ENCODE measurements at places on chromosomes 12 and 14.

GRCh38 chr12:73424484-73424883, 1113.2 kb upstream of the ATXN7L3B start:
- DNase-seq, result no peak

DNA sequence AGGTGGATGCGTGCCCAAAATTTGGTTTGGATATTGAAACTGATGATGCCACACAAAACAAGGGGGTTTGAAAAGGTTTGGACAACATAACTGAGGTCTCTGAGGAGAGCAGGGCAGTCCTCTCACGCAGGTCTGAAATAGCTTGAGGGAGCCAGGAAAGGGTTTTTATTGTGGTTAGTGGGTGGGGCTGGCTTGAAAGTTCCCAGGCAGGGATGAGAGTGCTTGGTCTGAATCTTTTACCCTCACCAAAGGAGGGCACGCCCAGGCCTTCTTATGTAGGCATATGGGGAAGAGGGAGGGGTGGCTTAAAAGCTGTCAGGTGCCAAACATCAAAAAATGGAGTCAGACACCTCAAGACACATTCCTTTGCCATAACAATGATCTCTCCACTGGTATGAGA, 493.1 kb upstream of the CCDC196 start:
- DNase-seq, result no peak

DNA sequence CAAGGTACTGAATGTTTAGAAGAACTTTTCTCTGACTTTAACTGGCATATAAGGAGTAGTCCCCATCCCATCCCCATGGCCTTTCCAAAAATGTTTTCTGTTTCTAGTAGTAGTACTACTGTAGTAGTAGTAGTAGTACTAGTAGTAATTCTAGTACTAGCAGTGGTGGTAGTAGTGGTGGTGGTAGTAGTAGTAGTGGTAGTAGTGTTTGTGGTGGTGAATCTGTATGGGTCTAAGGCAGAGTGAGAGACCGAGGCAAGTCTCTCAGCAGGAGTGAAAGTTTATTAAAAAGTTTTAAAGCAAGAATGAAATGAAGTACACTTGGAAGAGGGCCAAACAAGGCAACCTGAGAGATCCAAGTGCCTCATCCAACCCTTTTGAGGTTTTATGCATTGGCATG, 58.6 kb downstream of the FOXN4 start:
- DNase-seq, result no peak

DNA sequence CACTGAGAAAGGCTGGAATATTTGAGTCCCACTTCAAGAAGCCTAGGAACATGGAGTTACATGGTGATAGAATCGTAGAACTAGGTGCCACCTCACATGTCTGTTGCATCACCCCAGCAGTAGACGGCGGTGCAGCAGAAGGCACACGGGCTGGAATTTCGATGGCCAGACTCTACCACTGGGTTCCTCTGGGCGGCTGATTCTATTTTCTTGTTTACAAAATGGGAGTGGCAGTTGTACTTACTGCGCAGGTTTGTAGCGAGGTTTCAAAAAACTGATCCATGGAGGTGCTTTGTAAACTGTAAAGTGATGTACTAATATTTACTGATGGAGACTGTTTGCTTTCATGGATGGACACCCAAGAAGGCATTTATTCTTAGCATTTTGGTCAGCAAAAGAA, 45.7 kb downstream of the WDR20 start:
- DNase-seq, result no peak

GRCh38 chr14:85531141-85531586, 1.2 kb downstream of the FLRT2 start:
- no peak for DNase-seq

GRCh38 chr12:103855036-103855712, 14.1 kb upstream of the NT5DC3 start:
- no peak for DNase-seq

DNA sequence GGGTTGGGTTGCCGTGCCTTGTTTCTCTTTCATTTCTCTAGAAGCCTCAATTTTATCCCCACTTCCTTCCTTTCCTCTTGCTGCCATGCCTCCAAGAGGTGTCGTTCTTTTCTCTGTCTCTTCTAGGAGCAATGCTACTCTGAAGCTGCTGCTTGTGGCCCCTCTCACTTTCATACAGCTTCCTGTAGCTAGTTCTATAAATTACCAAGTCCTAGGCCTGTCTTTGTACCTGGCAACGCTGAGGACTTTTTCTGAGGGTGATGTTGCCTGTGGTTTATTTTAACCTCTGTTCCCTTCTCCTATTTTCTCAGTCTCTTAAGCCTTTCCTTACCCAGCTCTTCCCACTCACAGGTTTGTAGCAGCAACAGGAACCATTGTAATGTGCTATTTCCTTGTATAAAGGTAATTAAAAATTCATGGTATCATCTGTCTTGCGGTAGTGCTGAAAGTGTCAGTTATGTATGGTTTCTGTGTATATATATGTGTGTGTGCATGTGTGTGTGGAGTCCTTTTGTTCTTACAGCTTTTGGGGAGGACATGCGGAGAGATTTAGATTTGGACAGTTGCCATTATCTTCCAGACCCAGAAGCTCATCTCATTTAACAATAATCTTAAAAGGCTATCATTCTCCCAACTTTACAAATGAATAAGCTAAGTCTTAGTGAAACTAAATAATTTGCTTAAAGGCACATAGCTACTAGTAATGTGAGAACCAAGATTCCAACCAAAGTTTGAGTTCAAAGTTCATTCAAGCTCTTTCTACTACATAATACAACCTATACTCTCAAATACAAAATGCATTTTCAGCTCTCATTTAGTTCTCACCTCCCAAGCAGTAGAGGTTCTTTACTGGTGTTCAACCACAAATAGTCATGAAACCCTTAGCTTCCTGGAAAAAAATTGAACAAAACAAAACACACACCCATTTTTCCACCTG, 43.8 kb downstream of the DDHD1 start:
- DNase-seq, result peak; percentile 37
